A549 treated with Hydrocortisone at 1 μM for 4 hours (cell line): ENCODE measurements at places on chromosomes 6 and 20. TPM values are rescaled to one million over a fixed set of nuclear protein-coding genes. Genes with fewer than 3 reads are reported as not detected.

NCOA5 gene
- 19.8 to 24.0 TPM (median 21.2 TPM) in 5 replicates for total RNA-seq

NKX2-2 gene
- total RNA-seq = not detected in 5 replicates

HIVEP2 gene
- total RNA-seq = 2.1 to 5.0 TPM (median 3.6 TPM) in 5 replicates

FAM184A gene
- total RNA-seq = not detected in 5 replicates

JAG1 gene
- total RNA-seq = 30.5 to 49.6 TPM (median 37.5 TPM) in 5 replicates

SPAG4 gene
- 4.8 to 5.8 TPM (median 5.3 TPM) in 5 replicates for total RNA-seq

BTN2A1 gene
- 16.0 to 28.0 TPM (median 20.9 TPM) in 5 replicates for total RNA-seq

HLA-DOB gene
- total RNA-seq = 0.10 to 0.21 TPM (median 0.15 TPM) in 5 replicates

PCSK2 gene
- total RNA-seq = not detected in 5 replicates

PERP gene
- 72.2 to 78.3 TPM (median 77.8 TPM) in 5 replicates for total RNA-seq

IL17F gene
- total RNA-seq = not detected in 5 replicates

PRRT1 gene
- 0.56 to 1.0 TPM (median 0.63 TPM) in 5 replicates for total RNA-seq

DCDC2 gene
- total RNA-seq = 1.9 to 3.7 TPM (median 2.7 TPM) in 5 replicates

PGC gene
- 0.08 to 0.14 TPM (median 0.12 TPM) in 3 of 5 replicates, not detected in the others for total RNA-seq

RNF144B gene
- 0.12 to 0.68 TPM (median 0.42 TPM) in 5 replicates for total RNA-seq

RHAG gene
- not detected in 5 replicates for total RNA-seq

KCNK15 gene
- 0.31 to 0.72 TPM (median 0.53 TPM) in 5 replicates for total RNA-seq

MUCL3 gene
- total RNA-seq = 0.07 to 0.15 TPM (median 0.12 TPM) in 5 replicates

FUT9 gene
- not detected in 5 replicates for total RNA-seq

CPNE5 gene
- 0.12 to 0.16 TPM (median 0.14 TPM) in 5 replicates for total RNA-seq

CAGE1 gene
- not detected in 5 replicates for total RNA-seq

BPIFB1 gene
- total RNA-seq = 0.06 to 0.17 TPM (median 0.12 TPM) in 4 of 5 replicates, not detected in the other

MYLK4 gene
- 0.10 to 0.18 TPM (median 0.14 TPM) in 5 replicates for total RNA-seq

ZBTB12 gene
- total RNA-seq = 3.3 to 4.2 TPM (median 3.9 TPM) in 5 replicates

HLA-DRB5 gene
- not detected in 5 replicates for total RNA-seq

PNPLA1 gene
- total RNA-seq = 0.08 TPM in 1 of 5 replicates, not detected in the others

DNAH8 gene
- not detected in 5 replicates for total RNA-seq

LY6G6F gene
- total RNA-seq = not detected in 5 replicates

NMBR gene
- total RNA-seq = not detected in 5 replicates

HNF4A gene
- total RNA-seq = 15.4 to 20.8 TPM (median 18.8 TPM) in 5 replicates

PRKN gene
- 0.03 to 0.08 TPM in 2 of 5 replicates, not detected in the others for total RNA-seq

ISM1 gene
- total RNA-seq = 0.09 to 0.24 TPM (median 0.17 TPM) in 5 replicates

RAET1E gene
- total RNA-seq = 1.9 to 3.3 TPM (median 2.8 TPM) in 5 replicates

TP53INP2 gene
- total RNA-seq = 6.6 to 9.0 TPM (median 7.9 TPM) in 5 replicates

GATA5 gene
- total RNA-seq = 0.45 to 0.82 TPM (median 0.71 TPM) in 5 replicates
